ENCODE measurements at places on chromosomes 6 and 20.

DNA sequence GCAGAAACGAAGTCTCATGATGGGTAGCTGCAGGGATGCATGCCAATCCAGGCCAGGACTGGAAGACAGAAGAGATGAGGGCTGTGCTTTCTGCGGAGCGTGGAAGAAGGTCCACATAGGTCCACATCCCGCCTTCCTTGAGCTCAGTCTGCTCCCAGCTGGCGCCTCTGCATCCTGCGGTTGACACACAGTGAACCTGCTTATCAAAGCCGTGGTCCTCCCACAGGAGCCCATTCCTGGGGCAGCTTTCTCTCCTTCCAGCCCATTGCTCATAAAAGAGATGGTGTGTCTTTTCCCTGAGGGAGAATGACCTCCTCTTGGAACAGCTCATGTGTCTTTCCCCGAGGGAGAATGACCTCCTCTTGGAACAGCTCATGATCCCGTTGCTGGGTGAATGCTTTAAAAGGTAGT lies 225.4 kb downstream of the CDH4 start:
- no peak for DNase-seq

DNA sequence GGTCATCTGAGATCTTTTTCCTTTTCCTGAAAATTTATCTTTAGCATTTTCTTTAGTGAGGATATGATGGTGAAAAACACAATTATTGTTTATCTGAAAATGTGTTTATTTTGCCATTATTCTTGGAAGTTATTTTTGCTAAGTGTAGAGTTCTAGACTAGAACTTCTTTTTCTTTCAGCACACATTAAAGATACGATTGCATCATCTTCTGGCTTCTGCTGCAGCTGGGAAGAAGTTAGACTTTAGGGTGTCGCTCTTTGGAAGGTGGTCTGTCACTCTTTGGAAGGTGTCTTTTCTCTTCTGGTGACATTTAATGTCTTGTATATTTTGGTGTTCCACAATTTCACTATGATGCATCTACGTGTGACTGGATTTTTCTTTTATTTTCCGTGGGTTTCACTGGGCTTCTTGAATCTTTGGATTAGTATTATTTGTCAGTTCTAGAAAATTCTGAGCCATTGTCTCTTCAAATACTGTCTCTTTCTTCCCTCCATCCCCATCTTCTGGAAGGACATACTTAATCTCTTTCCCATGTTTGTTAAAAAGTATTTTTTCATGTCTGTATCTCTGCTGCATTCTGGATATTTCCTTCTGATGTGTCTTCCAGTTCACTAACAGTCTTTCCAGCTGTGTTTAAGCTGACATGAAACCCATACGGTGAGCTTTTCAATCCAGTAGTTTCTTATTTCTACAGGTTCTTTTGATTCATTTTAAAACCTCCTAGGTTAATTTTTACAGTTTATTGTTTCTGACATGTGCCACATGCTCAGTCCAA lies 81.0 kb downstream of the AGPAT4 start:
- DNase-seq, result no peak

- peak; percentile 73 for DNase-seq
Observed at GRCh38 chr20:1313236-1313964, 15.5 kb downstream of the SDCBP2 start.

DNA sequence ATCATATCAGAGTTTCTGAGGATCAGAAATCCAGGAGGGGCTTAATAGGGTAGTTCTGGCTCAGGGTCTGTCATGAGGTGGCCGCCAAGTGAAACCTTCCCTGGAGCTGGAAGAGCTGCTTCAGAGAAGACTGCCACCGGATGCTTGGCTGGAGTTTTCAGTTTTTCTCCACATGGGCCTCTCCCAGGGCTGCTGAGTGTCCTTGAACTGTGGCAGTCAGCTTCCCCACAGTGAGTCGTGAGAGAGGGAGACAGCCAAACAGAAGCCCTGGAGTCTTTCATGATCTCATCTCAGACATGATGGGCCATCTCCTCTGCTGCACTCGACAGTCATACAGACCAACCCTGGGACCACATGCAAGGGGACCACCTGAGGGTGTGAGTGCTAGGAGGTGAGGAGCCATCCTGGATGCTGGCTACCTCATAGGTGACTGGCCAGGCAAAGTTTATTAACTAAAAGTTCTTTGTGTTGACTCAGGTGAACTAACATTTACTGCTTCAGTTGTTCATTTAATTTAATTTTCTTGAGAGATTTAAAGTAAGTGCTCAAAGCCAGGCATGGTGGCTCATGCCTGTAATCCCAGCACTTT lies 71.5 kb downstream of the SHLD1 start:
- no peak for DNase-seq
